Articular chondrocyte of knee joint (primary cell): ENCODE measurements at places on chromosomes 6 and 20. TPM values are rescaled to one million over a fixed set of nuclear protein-coding genes. Genes with fewer than 3 reads are reported as not detected.

The BPI gene
- not detected in 2 replicates for total RNA-seq

The CAPN11 gene
- not detected in 2 replicates for total RNA-seq

The PTPRT gene
- not detected in 2 replicates for total RNA-seq

The MYL9 gene
- total RNA-seq, result 75.1 and 78.5 TPM in 2 replicates

The PTCRA gene
- total RNA-seq, result not detected in 2 replicates

The PROKR2 gene
- not detected in 2 replicates for total RNA-seq

The HUS1B gene
- total RNA-seq, result 0.54 and 1.0 TPM in 2 replicates

The SHLD1 gene
- 1.6 and 1.9 TPM in 2 replicates for total RNA-seq

The TTK gene
- total RNA-seq, result 14.0 and 21.8 TPM in 2 replicates

The EYS gene
- under 0.01 TPM in 2 replicates for total RNA-seq

The PBOV1 gene
- total RNA-seq, result not detected in 2 replicates

The MRPL14 gene
- 49.7 and 56.1 TPM in 2 replicates for total RNA-seq

The PLAGL1 gene
- total RNA-seq, result 51.9 and 91.6 TPM in 2 replicates

The CRISP3 gene
- total RNA-seq, result not detected in 2 replicates

The SUMO4 gene
- 3.5 and 4.5 TPM in 2 replicates for total RNA-seq

The PACSIN1 gene
- total RNA-seq, result not detected in 2 replicates

The FAM184A gene
- 0.65 and 1.8 TPM in 2 replicates for total RNA-seq

The ECT2L gene
- total RNA-seq, result under 0.01 and 0.11 TPM in 2 replicates

The LPA gene
- not detected in 2 replicates for total RNA-seq

The FAM50B gene
- 5.0 and 7.6 TPM in 2 replicates for total RNA-seq

The ZNF311 gene
- 1.8 and 2.1 TPM in 2 replicates for total RNA-seq

The TFAP2C gene
- under 0.01 TPM in 1 of 2 replicates, not detected in the other for total RNA-seq

The PCNA gene
- 63.5 and 109 TPM in 2 replicates for total RNA-seq

The ZCCHC3 gene
- total RNA-seq, result 6.8 and 10.6 TPM in 2 replicates

The ELOVL4 gene
- 12.3 and 13.4 TPM in 2 replicates for total RNA-seq

The FKBP1C gene
- total RNA-seq, result 0.32 and 0.65 TPM in 2 replicates

The LHFPL5 gene
- total RNA-seq, result not detected in 2 replicates

The ZBP1 gene
- not detected in 2 replicates for total RNA-seq

The UNC93A gene
- total RNA-seq, result not detected in 2 replicates

The TRAPPC3L gene
- 0.11 and 0.13 TPM in 2 replicates for total RNA-seq

The PLCB1 gene
- 15.4 and 41.6 TPM in 2 replicates for total RNA-seq

The FOXA2 gene
- not detected in 2 replicates for total RNA-seq

The VTA1 gene
- total RNA-seq, result 77.0 and 91.7 TPM in 2 replicates

The OR12D2 gene
- not detected in 2 replicates for total RNA-seq

The KCNK16 gene
- not detected in 2 replicates for total RNA-seq

The CFAP206 gene
- 1.2 and 2.5 TPM in 2 replicates for total RNA-seq

The DAAM2 gene
- 59.9 and 63.9 TPM in 2 replicates for total RNA-seq

The MEI4 gene
- under 0.01 TPM in 2 replicates for total RNA-seq

The TFAP2A gene
- 0.11 and 0.39 TPM in 2 replicates for total RNA-seq

The TP53TG5 gene
- total RNA-seq, result not detected in 2 replicates

The RAB23 gene
- total RNA-seq, result 181 and 201 TPM in 2 replicates

The UCKL1 gene
- total RNA-seq, result 9.2 and 11.8 TPM in 2 replicates

The ANKRD6 gene
- total RNA-seq, result 13.7 and 21.1 TPM in 2 replicates

The OPN5 gene
- not detected in 2 replicates for total RNA-seq

The IYD gene
- total RNA-seq, result under 0.01 TPM in 2 replicates

The CCN6 gene
- 28.4 and 36.8 TPM in 2 replicates for total RNA-seq

The DEFB110 gene
- total RNA-seq, result not detected in 2 replicates

The C20orf202 gene
- not detected in 2 replicates for total RNA-seq

The BCAS1 gene
- not detected in 2 replicates for total RNA-seq

The NHSL1 gene
- 5.4 and 7.0 TPM in 2 replicates for total RNA-seq

The NKX2-2 gene
- not detected in 2 replicates for total RNA-seq

The CST2 gene
- not detected in 2 replicates for total RNA-seq

The HLA-DPA1 gene
- total RNA-seq, result 7.6 and 11.9 TPM in 2 replicates

The ADA gene
- total RNA-seq, result 7.9 and 8.4 TPM in 2 replicates

The RHAG gene
- total RNA-seq, result not detected in 2 replicates
